Stimulated activated CD8-positive, alpha-beta memory T cell treated with anti-CD3 and anti-CD28 coated beads, Interleukin-4, amount 100 ng/mL, for 48 hours (primary cell): ENCODE measurements at places on chromosomes 1 and 21.

DNA sequence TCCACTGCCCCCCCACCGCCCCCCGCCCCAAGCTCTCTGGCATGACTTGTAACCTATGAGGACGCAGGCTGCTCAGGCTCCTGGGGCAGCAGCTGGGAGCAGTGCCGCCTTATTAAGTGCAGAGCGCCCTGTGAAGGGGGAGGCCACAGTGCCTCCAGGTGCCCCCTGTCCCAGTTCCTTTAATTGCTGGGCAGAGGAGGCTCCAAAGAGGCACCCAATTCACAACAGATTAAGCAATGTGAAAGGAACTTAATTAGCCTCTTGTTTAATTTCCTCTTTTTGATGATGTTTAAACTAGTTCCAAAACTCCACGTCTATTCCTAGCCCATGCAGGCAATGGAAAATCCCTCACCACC, 3.0 kb downstream of the RXFP4 start:
- DNase-seq = no peak

DNA sequence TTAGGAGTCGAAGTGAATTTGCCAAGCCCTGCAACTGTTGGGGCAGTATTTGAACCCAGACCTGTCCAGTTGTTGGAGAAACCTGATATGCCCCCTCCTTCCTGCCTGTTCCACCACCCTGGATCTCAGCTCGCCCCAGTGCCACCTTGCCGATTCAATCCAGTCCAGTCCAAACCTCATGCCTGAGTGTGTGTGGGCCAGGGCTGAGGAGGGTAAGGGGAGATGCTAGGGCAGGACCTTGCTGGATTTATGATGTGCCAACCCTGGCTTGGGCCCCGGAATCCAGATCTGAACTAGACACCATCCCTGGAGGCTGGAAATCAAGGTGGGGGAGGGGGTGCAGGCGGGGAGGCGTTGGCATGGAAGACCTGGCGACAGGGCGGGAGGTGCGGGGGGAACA, 98.9 kb upstream of the WNT4 start:
- no peak for DNase-seq

GRCh38 chr1:59290193-59290949, 6.5 kb upstream of the FGGY start:
- DNase-seq = no peak

GRCh38 chr1:185281245-185281644, 35.8 kb downstream of the IVNS1ABP start:
- DNase-seq = no peak

DNA sequence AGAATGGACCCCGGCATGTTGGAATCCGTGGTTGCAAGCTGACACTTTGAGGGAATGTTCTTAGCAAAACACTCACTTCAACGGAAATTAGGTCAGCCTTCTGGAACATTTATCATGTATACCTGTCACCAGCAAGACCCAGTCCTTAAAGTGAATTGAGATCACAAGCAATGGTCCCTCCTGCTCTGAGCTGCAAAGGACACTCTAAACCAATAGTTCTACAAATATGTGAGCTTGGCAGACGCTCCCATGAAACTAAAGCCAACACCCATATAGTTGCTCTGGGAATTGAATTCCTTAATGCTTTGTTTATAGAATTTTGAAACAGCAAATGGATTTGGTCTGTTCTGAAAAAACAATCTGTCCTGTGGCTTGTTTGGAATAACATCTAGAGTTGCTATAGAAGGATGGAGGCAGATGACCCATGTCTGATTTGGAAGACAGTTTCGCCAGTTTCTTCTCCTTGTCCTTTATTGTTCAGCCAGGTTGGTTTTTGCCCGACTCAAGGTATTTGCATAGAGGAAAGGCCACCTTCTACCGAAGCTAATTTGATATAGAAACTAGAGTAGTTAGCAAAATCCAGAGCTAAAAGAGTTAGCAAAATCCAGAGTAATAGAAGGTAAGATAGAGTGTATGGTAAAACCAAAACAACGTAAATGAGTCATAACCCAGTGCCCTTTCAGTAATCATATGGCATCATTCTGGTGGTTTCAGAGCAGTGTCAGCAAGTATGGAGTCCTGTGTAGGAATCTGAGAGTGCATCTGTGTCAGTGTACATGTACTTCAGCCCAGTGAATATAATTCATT, 236.2 kb downstream of the NFIA start:
- DNase-seq = no peak

DNA sequence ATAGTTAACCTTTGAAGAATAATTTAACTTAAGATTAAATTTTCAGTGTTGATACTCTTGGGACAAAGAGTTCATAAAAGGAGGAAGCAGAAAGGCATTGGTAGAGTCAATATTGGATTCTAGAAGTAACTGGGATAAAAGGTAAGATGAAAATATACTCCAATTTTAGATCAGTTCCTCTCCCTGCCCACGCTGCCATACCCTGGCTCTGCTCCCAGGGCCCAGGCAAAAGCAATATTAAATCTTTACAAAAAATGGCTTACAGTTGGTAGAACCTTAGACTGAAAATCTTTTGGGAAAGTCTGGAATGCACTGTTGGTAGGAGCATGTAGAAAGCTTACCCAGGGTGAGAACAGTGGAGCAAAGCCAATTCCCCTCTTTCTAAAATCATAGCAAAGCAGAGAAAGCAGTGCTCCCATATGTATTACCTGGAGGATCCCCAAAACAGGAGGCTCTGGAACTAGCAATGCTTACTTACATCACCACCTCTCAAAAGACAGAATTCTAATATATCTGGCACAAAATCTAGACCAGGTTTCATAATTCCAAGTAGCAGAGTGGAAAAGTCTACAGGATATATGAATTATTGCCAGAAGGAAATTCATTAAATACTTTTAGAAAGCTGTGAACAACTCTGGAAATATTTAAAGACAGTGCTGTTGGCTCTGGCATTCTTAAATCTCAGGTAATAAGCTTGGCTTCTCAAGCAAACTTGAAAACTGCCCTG, 24.5 kb downstream of the KIAA0319L start:
- no peak for DNase-seq

DNA sequence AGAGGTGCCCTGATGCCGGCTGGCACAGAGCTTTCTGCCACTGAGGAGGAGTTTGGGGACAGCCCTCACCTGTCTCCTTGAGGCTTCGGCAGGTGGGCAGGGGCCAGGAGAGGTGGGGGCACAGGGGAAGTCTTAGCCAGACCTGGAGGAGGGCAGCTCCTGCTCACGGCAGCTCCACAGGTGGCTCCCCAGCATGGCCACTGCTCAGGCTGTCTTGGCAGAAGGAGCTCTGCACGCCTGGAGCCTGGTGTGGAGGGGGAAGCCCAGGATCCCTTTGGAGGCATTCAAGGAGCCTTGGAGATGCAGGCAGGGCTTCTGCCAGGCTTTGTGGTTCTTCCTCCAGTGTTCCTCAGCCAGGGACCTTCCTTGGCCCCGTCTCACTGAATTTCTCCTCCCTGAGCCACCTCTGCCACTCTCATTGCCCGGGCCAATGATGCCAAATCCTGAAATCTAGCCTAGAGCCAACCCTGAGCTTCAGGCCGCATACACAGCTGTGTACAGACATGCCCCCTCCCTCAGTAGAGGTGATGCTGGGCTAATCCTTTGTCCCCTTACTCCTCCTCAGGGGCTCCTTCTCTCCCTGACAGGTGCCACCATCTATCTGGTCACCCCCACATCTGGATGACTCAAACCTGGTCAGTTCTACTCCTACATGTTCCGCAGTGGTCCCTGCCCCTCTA, 251.8 kb upstream of the VAMP3 start:
- DNase-seq = no peak

DNA sequence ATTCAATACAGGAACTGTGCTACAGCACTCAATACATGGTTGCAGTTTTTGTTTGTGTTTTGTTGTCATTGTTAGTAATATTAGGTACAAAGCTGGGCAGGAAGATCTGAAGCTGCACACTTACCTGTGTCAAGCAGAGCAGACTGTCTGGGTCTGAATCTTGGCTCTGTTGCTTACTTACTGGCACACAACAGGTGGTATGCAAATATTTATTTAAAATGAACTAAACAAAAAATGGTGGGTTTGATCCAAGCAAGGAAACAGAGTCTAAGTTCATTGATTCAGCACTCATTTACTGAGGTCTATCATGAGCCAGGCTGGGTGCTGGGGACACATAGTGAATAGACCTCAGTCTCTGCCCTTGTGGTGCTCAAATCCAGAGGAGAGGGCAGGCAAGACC, 230.4 kb downstream of the OMA1 start:
- no peak for DNase-seq

DNA sequence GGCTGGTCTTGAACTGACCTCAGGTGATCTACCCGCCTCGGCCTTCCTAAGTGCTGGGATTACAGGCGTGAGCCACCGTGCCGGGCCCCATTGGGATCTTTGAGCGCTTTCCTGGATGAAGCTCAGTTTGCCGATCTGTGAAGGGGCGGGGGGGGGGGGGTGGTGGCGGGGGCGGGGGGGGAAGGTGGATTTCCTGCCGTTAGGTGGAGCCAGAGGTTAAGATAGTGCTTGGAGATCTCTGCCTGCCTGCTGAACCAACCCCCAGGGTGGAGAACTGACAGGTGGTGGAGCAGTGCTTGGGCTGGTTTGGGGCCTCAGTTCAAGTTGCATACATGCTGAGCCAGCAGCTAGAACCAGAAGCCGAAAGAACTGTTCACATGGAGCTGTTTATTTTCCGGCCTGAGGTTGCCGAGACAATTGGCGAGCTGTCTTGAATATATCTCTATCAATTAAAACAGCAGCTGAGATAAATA, 1.7 kb downstream of the TMCC2 start:
- peak; percentile 72 for DNase-seq

GRCh38 chr1:207857447-207857846, 53.5 kb downstream of the CD34 start:
- DNase-seq = no peak

- no peak for DNase-seq
These were observed 20.6 kb upstream of the SLC45A3 start for GRCh38 chr1:205700865-205701401.

GRCh38 chr21:45992301-45993209, 11.0 kb downstream of the COL6A1 start:
- peak; percentile 18 for DNase-seq

- peak; percentile 89 for DNase-seq
These were observed 32.1 kb downstream of the CD244 start for GRCh38 chr1:160830321-160831153.

- peak; percentile 51 for DNase-seq
These were observed 126.8 kb downstream of the HIVEP3 start for GRCh38 chr1:41791667-41792484.

DNA sequence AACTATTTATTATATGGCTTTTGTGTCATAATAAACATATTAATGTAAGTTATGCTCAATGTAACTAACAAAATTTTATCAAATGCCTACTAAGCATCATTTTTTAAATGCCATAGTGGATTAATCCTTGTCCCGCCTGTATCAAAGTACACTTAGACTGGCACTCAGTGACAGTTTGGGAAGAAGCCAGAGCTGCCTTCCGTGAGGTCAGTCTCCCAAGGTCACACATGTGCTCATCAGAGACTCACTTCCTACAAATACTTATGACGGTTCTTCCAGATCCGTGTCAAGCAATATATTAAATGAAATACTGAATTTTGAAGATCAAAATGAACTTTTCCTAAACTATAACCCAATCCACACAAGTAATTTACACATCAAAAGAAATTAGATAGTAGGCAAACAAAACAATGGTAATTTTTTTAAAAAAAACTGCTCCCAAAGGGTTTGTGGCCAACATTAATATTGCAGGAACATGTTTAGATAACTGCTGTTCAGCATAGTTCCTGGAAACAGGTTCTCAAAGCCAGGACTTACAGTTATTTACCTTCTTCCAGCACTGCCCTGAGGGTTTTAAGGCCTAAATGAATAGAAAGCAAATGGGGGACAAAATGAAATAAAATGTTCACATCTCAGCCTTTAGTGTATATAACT, 27.2 kb downstream of the WLS start:
- no peak for DNase-seq

DNA sequence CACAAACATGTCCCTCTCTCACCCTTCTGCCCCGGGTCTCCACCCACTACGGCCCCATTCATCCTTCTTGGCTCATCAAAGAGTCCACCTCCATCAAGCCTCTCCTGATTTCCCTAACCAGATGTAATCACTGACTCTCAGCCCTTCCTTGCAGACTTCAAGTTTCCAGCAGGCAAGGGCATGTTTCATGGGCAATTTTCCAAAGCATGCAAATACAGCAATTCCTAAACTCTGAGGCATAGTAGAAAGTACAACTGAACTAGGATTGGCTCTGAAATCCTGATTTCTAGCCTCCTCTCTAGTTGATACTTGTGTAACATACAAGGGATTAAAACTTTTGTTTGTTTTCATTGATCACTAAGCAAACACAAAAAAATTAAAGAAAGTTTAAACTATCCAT, 109.1 kb upstream of the GADD45A start:
- DNase-seq = no peak

GRCh38 chr1:171902527-171902926, 61.2 kb downstream of the DNM3 start:
- DNase-seq = no peak

- DNase-seq = no peak
These were observed 179.8 kb downstream of the PHTF1 start for GRCh38 chr1:113579256-113580018.

DNA sequence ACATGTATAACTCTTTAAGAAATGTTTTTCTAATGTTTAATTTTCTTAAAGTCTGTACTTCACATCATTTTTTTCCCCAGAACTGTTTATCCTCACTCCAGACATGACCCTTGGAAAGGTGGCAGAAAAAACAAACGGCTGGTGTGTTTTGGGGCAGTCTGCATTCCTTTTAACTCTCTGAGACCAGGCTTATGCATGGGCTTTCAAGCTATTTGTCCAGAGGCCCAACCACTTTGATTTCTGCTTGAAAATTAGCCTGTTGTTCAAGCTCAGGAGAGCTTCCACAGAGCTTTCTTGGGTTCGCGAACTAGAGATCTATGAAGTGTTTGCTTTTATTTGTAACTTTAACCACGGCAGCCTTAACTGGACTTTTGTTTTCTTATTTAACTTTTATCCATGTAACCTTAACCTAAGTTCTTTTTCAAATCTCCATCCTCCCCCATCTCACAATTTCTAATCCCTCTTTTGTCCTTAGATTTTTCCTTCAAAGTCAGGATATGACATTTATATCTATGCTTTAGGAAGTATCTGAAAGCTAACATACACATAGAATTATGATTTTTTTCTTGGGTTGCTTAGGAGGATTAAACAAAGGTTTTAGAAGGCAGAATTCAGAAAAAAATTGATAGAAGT, 111.8 kb downstream of the FGGY start:
- no peak for DNase-seq

DNA sequence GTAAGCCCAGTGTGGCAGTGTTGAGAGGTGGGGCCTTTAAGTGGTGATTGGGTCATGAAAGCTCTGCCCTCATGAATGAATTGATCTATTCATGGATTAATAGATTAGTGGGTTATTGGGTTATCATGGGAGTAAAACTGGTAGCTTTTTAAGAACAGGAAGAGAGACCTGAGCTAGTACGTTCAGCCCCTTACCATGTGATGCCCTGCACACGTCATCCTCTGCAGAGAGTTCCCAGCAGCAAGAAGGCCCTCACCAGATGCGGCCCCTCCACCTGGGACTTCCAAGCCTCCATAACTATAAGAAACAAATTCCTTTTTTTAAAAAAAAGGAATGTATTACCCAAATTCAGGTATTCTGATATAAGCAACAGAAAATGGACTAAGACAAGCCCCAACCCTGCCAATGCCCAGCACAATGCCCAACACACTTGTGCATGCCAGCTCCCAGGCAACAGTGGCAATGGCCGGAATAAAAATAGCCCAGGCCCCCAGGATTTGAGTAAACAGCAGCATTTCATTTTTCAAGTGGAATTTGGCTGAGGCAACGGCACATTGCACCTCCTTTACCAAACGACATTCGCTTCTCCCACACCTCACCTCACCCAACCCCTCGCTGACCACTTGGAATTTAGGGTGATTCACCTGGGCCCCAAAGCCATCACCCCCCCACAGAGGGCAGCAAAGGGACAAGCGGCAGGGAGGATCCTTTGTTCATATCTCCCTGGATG, 215.9 kb downstream of the TOMM20 start:
- no peak for DNase-seq

GRCh38 chr1:160018900-160019299, 12.9 kb downstream of the PIGM start:
- DNase-seq = no peak
